ENCODE measurements at places on chromosomes 5 and 9. TPM values are rescaled to one million over a fixed set of nuclear protein-coding genes. Genes with fewer than 3 reads are reported as not detected.

GRCh38 chr9:130441031-130441430 lies 3.7 kb upstream of the ASS1 start:
- peaks cover 19% of the 10 kb centered on the region for H3K4me1 ChIP-seq
- no peaks in the 10 kb centered on the region for H3K36me3 ChIP-seq
- DNase-seq: no peak

SIGMAR1 gene
- 41.5 TPM for total RNA-seq

FSTL4 gene
- total RNA-seq: 0.37 TPM

DNA sequence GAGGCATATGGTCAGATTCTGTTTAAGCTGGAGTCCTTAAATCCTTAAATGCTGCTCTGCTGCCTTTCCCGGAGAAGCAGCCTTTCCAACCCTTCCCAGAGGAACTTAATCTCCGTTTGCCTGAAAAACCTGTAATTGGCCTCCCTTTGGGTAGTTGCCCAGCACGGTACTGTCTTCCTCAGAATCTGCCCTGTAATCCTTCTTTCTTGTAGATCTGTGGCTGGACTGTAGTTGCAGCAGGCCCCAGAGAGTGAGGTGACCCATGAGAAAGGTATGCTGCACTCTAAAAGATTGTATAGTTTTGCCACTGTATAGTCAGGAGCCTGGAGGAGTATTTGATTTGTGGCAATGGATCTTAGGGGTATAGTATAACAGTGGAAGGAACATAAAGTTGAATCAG lies 11.7 kb downstream of the SPIN1 start:
- H3K4me3 ChIP-seq: no peak overlapping the region
- DNase-seq: no peak
- H3K4me1 ChIP-seq: peaks cover 68% of the 10 kb centered on the region
- H3K36me3 ChIP-seq: no peaks in the 10 kb centered on the region
- no peaks in the 10 kb centered on the region for H3K27me3 ChIP-seq

NRG2 gene
- total RNA-seq: 1.0 TPM

DNA sequence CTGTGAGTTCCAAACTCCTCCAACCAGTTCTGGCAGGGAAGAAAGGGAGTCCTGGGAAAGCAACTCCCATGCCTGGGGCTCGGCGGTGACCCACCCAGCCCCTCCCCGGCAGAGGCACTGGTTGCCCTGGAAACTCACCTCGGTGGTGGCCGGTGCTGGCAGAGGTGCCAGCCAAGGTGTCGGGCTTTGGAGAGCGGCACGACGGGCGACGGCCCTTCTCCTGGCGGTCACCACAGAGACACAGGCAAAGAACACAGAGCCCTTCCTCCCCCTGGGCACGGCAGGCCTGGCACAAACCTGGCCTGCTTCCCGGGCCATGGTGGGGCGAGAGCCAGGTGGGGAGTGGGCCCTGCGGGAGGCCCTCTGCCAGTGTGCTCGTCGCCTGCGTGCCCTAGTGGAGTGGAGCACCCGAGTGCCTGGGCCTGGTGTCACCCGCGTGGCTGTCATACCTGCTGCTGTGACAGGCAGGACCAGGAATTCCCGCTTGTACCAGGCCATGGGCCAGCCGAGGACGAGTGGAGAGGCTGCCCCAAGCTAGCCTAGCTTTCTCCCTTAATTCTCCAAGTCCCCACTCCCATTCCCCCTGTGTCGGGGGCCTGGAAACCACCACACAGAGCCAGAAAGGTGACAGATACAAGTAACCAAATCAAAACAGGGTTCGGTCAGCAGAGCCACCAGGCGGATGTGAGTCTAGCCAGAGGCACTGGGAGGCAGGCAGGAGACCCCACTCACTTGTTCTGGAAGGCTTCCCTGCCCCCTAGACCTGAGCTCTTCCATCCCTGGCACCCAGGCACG lies 8.2 kb upstream of the RALGDS start:
- no peak for DNase-seq
- H3K4me3 ChIP-seq: no peak overlapping the region
- no peaks in the 10 kb centered on the region for H3K36me3 ChIP-seq
- H3K27me3 ChIP-seq: no peaks in the 10 kb centered on the region
- H3K4me1 ChIP-seq: peaks cover 90% of the 10 kb centered on the region

GRCh38 chr5:75355236-75355635 lies 18.2 kb downstream of the HMGCR start:
- no peak overlapping the region for H3K4me3 ChIP-seq
- H3K4me1 ChIP-seq: peaks cover 2% of the 10 kb centered on the region
- no peaks in the 10 kb centered on the region for H3K27me3 ChIP-seq

DNA sequence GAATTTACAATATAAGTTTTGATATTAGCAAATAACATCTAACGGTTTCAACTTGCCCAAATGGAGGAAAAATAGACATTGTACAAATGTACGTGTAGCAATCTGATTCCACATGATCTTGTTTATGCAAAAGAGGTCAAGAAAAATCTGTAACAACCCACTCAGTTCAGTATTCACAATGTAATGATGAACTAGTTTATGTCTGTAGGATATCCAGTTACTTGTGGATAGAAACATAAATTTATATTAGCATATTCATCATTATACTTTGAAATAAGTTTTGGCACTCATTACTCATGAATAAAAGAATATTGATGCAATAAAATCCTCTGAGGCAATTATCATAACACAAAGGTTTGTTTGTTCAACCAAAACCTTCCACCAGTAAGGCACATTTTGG lies 28.1 kb downstream of the PLK2 start:
- no peaks in the 10 kb centered on the region for H3K36me3 ChIP-seq
- H3K4me1 ChIP-seq: no peaks in the 10 kb centered on the region
- no peaks in the 10 kb centered on the region for H3K27me3 ChIP-seq
- DNase-seq: no peak
- H3K4me3 ChIP-seq: no peak overlapping the region

ZDHHC11 gene
- total RNA-seq: 2.6 TPM

DNA sequence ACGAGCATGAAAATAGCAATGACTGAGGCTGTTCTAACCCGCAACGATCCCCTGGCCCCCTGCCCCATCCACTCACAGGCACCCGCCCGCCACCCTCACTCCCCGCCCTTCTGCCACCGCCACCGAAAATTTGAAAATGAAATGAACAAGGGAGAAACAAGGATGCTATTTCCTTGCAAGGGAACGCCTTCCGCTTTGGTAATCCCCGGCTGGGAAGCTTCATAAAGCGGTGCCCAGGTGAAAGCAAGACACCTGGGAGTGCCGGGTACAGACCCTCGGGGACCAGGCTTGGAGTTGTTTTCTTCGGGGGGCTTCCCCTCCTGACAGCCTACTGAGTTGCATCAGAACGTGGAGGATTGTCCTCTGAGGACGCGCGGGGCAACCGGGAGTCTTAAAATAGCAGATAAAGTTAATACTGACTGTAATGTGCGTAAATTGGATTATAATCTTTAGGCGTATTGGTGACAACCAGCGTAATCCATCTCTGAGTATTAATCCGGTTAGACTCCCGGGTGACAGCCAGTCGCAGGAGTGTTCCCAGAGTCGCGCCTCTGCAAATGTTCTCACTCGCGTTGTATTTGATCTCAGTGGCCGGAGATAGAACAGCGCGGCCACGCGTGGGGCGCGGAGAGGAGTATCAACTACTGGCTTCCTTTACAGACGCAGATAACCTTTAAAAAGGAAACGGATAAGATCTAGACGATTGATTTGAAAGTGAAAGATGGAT lies 885 bp upstream of the MLLT3 start:
- peak; percentile 51 for DNase-seq
- H3K27ac ChIP-seq: peak overlapping the region; percentile 85
- H3K27me3 ChIP-seq: no peaks in the 10 kb centered on the region

NSUN2 gene
- total RNA-seq: 41.1 TPM

DNA sequence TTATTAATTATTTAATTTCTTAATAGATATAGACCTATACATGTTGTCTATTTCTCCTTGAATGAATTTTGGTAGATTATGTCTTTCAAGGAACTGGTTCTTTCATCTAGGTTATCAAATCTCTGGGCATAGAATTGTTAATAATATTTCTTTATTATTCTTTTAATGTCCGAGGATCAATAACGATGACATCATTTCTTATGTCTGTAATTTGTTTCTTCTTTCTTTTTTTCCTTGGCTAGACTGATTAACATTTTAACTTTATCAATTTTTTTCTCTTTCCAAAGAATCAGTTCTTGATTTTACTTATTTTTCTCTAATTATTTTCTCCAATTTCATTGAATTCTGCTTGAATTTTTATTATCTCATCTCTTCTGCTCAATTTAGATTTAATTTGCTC lies 156.0 kb downstream of the ISL1 start:
- H3K27ac ChIP-seq: no peak overlapping the region
- no peak overlapping the region for H3K4me3 ChIP-seq
- no peaks in the 10 kb centered on the region for H3K27me3 ChIP-seq
- H3K36me3 ChIP-seq: no peaks in the 10 kb centered on the region
- DNase-seq: no peak

PCDHGA4 gene
- 9.3 TPM for total RNA-seq

CACNA1B gene
- total RNA-seq: 0.73 TPM

- H3K4me1 ChIP-seq: no peaks in the 10 kb centered on the region
- no peak overlapping the region for H3K27ac ChIP-seq
- H3K4me3 ChIP-seq: no peak overlapping the region
- H3K27me3 ChIP-seq: no peaks in the 10 kb centered on the region
Measured at GRCh38 chr9:5419987-5420386, 17.7 kb downstream of the PLGRKT start.

TLR4 gene
- total RNA-seq: 1.3 TPM

DNA sequence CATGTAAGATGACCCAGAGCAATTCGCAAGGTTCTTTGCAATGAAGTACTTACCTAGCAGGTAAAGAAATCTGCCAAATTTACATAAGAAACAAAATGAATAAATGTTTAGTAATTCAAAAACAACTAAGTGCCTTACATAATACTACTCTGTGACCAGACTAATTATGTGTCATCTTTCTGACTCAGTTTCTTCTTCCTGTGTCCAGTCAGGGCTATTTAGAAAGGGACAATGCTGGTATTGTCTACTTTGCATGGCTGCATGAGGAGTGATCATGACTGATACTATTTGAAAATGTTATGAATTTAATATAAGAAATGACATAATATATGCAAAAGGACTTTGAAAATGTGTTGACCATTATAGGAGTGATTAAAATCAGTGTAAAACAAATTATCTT lies 210.0 kb downstream of the TMEM161B start:
- DNase-seq: no peak
- H3K27ac ChIP-seq: no peak overlapping the region
- no peaks in the 10 kb centered on the region for H3K36me3 ChIP-seq
- no peaks in the 10 kb centered on the region for H3K27me3 ChIP-seq
- H3K4me3 ChIP-seq: no peak overlapping the region

DNA sequence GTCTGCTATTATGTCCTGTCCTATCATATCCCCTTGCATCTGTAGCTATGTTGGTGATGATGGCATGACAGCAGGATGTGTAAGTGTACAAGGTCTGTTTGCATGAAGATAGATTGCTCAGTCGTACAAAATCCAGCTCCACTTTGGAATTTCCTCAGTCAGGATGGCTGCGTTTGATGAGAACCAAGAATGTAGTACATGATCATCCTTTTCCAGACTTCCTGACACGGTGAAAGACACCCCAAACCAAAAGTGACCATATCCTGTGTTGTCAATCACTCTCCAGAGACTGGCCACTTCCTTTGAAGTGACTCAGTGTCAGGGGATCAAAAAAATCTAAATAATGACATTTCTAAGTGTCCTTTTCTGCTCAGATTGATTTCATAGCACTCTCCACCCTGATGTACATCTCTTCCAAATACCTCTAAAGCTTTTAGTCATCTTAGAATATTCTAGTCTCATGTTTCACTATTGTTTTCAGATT lies 213.4 kb downstream of the PLK2 start:
- H3K4me1 ChIP-seq: peaks cover 5% of the 10 kb centered on the region
- no peaks in the 10 kb centered on the region for H3K27me3 ChIP-seq
- H3K36me3 ChIP-seq: no peaks in the 10 kb centered on the region
- H3K27ac ChIP-seq: no peak overlapping the region
- no peak overlapping the region for H3K4me3 ChIP-seq
- no peak for DNase-seq

RMND5B gene
- total RNA-seq: 50.9 TPM

DNA sequence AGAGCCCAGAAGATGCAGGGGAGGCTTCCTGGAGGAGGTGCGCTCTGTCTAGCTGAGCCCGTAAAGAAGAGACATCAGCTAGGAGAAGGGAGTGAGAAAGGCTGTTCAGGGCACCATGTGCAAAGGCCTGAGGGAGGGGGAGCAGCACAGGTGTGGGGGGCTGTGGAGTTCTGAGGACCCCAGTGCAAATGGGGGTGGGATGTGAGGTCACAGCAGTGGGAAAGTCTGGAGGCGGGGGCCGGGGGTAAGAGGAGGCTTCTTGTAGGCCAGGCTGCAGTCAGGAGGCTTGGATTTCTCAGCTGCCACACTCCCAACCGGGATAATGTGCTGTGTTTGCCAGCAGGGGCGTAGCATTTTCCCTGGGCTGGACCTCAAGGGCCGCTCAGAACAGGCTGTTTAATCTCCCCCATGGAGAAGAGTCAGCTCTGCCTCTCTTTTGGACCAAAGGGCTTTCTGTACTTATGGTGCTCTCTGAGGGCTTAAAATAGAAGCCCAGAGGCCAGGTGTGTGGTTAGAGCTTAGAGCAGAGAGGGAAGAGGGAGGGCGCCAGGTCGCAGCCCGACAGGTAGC lies 5.7 kb downstream of the NEURL1B start:
- peaks cover 61% of the 10 kb centered on the region for H3K4me1 ChIP-seq
- peaks cover under 1% of the 10 kb centered on the region for H3K27me3 ChIP-seq
- no peak overlapping the region for H3K4me3 ChIP-seq
- H3K36me3 ChIP-seq: no peaks in the 10 kb centered on the region
- DNase-seq: peak; percentile 84

GRCh38 chr9:129455151-129455995 lies 165.5 kb downstream of the C9orf50 start:
- H3K4me3 ChIP-seq: no peak overlapping the region
- no peak overlapping the region for H3K27ac ChIP-seq
- H3K4me1 ChIP-seq: peaks cover 48% of the 10 kb centered on the region
- H3K36me3 ChIP-seq: no peaks in the 10 kb centered on the region

- DNase-seq: peak; percentile 75
- no peaks in the 10 kb centered on the region for H3K27me3 ChIP-seq
- H3K4me3 ChIP-seq: peak overlapping the region; percentile 89
Measured at GRCh38 chr9:136482046-136482792, 621 bp downstream of the SEC16A start.

DNA sequence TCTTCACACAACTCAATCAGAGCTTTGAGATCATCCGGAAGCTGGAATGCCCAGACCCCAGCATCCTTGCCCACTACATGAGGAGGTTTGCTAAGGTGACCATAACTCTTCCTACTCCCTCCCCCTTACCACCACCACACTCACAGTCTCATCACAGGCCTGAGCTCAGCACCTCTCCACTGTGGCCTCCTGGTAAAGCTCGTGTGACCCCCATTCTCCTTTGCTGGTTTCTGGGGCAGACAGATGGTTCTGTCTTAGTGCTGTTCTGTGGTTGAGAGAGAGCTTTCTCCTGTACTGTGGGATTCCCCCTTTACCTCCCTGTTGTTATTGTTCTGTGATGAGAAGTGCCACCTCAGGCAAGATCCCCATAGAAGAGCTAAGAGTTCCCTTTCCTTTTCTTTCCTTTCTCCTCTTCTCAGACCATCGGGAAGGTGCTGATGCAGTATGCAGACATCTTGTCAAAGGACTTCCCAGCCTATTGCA lies 92.7 kb upstream of the RUSC2 start:
- H3K36me3 ChIP-seq: peaks cover 90% of the 10 kb centered on the region
- H3K4me3 ChIP-seq: no peak overlapping the region
- no peaks in the 10 kb centered on the region for H3K27me3 ChIP-seq
- no peak for DNase-seq
- no peaks in the 10 kb centered on the region for H3K4me1 ChIP-seq

Measured in stomach (tissue), 19 donors.